ENCODE measurements at places on chromosomes 6 and 20.

GRCh38 chr6:125314009-125314581, 12.3 kb upstream of the HDDC2 start:
- peak; percentile 45 for DNase-seq

- DNase-seq = no peak
Measured at GRCh38 chr6:32816746-32817204, at the start of gene HLA-DOB. Gene HLA-DOB, minus strand, starts transcription at chr6:32817002. Its CDS starts 51 bp downstream, at chr6:32816951.

GRCh38 chr6:24854077-24854666, 55.5 kb upstream of the ARMH2 start:
- no peak for DNase-seq

GRCh38 chr6:169962604-169963469, 211.4 kb downstream of the ERMARD start:
- DNase-seq = no peak

DNA sequence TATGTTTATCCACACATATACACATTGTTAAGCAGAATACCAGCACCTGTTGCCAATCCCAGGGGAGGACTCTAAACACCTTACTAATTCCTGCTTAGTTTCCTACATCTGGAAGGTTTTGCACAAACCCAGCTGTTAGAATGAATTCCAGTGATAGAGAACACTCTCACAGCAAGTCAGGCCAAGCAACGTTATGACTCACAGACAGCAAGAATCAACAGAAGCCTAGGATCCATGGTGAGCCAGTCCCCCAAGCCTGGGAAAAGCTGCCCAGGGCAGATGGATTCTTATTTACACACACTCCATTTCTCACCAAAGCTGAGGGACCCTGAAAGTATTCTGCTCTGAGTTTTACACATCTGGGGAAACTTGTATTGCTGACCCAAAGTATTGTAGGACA, 291.7 kb downstream of the SLC35F1 start:
- DNase-seq = no peak

- DNase-seq = no peak
Measured at GRCh38 chr6:102986086-102986485, 1592.6 kb downstream of the GRIK2 start.

- no peak for DNase-seq
Measured at GRCh38 chr6:145483191-145483996, 251.9 kb downstream of the EPM2A start.

GRCh38 chr20:52025938-52026337, 165.6 kb downstream of the ZFP64 start:
- no peak for DNase-seq

DNA sequence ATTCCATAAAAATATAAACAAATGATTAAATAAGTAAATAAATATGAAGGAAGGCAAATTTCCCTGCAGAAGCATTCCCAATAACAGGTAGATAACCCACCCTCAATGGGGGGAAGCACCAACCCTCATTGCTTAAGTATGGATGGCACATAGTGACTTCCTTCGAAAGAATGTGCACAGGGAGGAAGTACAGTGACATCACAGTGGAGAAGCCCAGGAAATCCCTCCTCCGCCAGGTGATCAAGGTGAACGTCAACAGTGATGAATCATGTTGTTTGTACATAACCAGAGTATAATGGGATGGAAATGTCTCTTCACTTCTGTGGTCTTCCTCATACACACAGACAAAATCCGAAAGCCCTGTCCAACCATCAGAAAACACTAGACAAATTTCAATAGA, 267.9 kb downstream of the THBS2 start:
- no peak for DNase-seq

DNA sequence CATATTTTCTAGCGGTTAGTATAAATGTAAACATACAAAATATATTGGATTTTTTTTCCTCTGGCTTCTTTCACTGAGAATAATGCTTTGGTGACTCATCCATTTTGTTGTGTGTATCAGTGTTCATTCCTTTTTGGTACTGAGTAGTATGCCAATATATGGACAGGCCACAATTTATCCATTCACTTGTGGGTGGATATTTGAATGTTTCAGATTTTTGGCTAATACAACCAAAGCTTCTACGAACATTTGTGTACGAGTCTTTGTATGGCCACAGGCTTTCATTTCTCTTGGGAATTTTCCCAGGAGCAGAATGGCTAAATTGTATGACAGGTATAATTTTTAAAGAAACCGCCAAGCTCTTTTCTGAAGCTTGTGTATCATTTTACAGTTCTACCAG, 677.5 kb downstream of the HDGFL1 start:
- DNase-seq = no peak

DNA sequence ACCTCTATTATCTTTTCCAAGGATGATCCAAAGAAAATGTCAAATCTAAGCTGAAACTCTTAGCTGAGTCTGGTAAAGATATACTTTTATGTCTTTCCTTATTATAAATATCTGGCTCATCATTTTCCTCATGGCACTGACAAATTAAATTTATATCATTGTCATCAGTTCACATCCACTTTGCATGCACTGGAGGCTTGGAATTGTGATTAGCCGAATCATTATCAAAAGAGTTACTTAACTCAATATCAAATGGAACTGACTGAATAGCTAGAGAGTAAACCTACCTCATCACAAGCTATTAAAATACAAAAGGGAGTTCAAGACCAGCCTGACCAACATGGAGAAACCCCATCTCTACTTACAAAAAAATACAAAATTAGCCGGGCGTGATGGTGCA, 713.9 kb upstream of the MARCKS start:
- DNase-seq = no peak

DNA sequence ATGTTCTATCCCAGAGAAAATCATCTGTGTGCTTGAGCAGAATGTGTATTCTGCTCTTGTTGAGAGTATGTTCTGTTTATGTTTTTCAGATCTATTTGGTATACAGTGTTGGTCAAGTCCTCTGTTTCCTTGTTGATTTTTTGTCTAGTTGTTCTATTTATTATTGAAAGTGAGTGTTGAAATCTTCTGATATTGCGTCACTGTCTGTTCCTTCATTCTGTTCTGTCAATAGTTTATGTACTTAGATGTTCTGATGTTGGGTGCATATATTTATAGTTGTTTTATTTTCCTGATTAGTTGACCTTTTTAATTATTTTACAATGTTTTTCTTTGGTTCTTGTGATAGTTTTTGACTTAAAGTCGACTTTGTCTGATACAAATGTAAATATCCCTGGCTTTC, 458.7 kb upstream of the HSF2 start:
- no peak for DNase-seq

GRCh38 chr20:31858760-31859083, 11.6 kb downstream of the DUSP15 start:
- no peak for DNase-seq

DNA sequence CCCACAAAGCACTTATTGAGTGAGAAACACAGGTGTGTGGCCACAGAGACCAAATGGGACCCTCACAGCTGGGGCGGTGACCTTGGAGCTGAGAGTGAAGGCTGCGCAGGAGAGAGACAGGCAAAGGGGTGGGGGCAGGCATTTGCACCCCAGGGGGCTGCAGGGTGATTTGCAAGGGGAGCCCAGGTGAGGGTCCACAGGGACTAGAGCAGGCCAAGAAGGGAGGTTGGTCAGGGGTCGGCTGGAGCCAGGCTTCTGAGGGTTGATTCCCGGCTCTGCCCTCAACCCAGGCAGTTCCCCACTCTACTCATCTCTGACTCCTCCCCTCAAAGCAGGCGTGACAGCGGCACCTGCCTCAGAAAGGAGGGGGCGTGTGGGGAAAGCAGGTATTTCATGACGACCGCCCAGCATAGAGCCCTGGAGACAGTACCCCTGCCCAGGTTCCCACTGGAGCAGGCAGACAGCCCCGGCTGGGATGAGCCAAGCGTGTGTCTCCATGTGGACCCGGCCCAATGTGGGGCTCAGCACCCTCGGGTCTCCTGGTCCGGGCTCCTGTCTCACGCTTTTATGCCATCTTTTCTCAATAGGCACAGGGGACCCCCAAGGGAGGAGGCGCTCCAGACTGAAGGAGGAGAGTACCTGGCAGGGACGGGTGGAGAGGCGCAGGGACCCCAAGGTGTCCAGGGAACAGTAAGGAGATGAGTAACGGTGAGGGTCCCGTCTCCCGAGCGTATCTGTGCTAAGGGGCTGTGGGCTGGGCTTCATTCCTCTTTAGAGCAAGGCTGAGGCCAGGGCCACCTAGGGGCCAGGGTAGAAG, 3.1 kb upstream of the MRGBP start:
- no peak for DNase-seq

- DNase-seq = no peak
Measured at GRCh38 chr6:44056392-44057237, 70.6 kb downstream of the MRPL14 start.

GRCh38 chr6:154230910-154231595, 125.5 kb downstream of the IPCEF1 start:
- DNase-seq = no peak

GRCh38 chr6:130632277-130632676, 194.9 kb upstream of the SMLR1 start:
- DNase-seq = no peak

- no peak for DNase-seq
Measured at GRCh38 chr6:39020136-39020535, 28.4 kb upstream of the GLP1R start.

DNA sequence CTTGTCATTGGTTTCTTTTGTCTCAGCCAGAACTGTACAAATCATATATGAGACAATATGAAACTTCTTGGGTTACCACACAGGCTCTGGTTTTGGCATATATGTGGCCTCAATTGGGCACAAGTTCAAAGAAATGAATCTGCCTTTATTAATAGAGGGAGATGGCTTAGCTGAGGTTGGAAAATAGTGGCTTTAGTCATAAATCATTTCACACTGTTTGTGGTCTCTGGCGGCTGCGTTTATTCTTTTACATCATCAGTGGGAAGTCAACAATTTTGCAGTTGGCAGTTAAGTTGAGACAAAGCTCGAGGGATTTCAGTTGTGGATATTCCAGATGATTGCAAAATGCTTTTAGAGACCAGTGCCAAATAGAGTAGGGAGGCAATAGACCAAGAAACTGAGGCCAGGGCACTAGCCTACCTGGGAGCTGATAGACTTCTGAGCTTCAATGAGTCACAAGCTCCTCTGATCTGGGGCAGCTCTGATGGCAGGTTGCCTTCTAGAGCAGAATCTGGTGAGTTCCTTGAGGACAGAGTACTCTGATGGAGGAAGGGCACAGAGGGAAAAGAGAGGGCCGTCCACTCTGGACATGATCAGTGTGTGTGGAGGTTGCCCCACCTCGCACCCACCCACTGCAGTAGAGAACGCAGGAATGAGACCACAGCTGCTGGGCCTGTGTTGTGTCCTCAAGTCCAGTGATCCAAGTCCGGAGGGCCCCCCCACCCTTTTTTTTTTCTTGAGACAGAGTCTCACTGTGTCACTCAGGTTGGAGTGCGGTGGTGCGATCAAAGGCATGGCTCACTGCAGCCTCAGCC, 73.5 kb downstream of the ARMC2 start:
- DNase-seq = no peak

GRCh38 chr6:84788689-84789088, 24.3 kb upstream of the TBX18 start:
- DNase-seq = no peak
